Stimulated activated CD8-positive, alpha-beta memory T cell treated with anti-CD3 and anti-CD28 coated beads, Interleukin-15, amount 100 ng/mL, for 48 hours (primary cell): ENCODE measurements at places on chromosomes 5 and 9.

DNA sequence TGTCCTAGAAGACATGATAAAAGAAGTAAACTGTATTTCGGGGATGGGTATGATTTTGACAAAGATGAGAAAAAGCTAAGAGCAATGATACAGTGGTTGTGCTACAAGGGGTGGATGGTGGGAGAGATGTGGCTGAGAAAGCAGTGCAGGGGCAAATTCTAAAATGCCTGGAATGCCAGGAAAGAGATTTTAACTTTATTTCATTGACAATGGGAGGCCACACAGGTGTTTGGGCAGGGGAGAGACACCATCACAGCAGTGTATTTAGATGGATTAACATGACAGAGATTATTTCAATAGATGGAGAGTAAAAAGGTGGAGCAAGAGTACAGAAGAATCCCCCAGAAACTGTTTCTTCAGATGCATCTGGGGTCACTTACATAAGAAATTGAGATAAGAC lies 71.2 kb downstream of the MAMDC2 start:
- no peak for DNase-seq

GRCh38 chr5:78518365-78519197 lies 130.0 kb downstream of the LHFPL2 start:
- DNase-seq = no peak

DNA sequence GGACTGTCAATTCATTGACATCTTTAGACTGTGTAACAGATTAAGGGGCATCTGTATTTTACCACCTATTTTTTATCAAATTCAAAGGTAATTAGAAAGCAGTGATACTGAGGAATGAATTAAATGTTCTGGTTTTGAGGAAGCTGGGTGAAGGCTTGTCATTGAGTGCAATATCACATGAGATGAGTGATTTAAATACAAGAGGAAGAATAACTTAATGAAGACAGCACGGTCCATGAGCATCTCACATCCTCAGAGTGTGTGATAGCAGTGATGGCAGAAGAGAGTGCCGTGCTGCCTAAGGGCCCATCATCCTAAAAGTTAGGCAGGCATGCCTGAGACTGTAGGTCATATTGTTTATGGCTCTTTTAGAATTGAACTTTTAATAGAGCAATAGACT lies 263.3 kb downstream of the MAST4 start:
- no peak for DNase-seq

DNA sequence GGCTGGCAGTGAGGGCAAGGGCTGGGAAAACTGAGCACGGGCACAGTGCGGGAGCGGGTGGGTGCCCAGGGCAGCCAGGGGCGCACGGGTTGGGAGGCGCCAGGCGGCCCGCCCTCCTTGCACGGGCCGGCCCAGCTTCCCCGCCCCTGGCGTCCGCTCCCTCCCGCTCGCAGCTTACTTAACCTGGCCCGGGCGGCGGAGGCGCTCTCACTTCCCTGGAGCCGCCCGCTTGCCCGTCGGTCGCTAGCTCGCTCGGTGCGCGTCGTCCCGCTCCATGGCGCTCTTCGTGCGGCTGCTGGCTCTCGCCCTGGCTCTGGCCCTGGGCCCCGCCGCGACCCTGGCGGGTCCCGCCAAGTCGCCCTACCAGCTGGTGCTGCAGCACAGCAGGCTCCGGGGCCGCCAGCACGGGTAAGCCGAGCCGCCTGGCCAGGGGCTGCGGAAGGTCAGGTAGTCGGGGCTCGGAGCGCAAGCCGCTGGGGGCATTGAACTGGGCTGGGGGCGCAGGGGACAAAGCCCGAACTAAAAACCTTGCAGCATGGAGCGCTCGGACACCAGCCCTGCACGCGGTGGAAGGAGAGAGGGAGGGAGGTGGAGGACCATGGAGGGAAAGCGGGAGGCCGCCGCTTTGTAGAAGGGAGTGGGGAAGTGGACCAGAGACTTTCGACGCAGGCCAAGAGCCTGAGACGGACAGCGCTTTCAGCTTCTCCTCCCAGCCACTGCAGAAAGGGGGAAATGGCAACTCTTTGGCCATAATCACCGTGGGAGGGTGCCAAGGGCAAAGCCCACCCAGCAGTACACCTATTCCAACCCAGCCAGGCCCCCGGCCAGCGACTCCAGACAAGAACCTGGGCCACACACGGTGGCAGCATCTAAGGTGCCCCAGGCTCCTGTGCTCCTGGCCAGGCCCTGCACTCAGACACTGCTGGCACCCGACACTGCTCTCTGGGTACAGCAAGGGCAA lies at the start of gene TGFBI:
Gene TGFBI, plus strand, starts transcription at position 207 of the 961 bp plus-strand sequence. Its CDS starts 68 bp downstream, at position 275.
- no peak for DNase-seq

- DNase-seq = no peak
These were observed 1.8 kb upstream of the SH2D3C start for GRCh38 chr9:127780126-127780885.

DNA sequence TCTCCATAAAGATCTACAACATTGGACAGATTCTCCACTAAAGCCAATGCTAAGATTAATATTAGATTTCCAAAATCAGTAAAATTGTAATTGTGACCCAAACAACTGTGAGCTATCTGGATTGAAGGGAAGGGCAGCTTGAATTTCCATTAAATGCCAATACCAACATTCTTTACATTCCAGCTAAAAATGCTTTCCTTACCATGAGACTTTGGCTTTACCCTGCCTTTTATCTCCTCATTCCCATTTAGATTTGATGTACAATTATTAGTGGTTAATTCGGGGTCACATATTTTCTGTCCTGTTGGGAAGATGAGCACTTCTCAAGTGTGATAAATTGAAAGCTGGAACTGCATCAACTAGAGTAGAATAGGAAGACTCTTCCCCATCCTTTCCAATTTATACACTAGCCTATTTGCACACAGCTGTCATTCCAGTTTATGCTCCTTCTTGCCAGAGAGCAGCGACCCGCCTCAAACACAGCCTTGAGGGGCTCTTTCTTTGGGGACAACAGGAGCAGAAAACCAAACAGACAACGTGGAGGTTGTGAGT lies 33.1 kb upstream of the MYOT start:
- DNase-seq = no peak

DNA sequence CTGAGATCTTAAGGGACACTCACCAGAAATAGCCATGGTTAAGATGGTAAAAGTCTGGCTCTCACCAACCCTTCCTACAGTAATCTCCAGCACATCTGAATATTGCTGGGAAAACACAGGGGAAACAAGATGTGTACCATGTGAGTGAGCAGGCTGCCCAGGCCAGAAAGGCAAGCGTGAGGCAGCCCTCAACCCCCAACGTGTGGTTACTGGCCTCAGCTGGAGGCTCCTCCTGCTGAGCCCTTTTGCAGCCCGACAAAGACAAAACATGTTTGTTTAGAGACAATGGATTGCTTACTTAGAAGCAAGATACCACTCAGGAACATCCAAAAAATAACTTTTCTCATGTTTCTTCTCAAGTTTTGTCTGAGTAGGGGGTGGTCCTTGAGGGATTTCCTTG lies 16.6 kb downstream of the ZFP62 start:
- no peak for DNase-seq

- no peak for DNase-seq
These were observed 13.2 kb downstream of the CSF1R start for GRCh38 chr5:150073086-150073625.
